Hepatic stellate cell (primary cell): ENCODE measurements at places on chromosomes 11 and 22.

DNA sequence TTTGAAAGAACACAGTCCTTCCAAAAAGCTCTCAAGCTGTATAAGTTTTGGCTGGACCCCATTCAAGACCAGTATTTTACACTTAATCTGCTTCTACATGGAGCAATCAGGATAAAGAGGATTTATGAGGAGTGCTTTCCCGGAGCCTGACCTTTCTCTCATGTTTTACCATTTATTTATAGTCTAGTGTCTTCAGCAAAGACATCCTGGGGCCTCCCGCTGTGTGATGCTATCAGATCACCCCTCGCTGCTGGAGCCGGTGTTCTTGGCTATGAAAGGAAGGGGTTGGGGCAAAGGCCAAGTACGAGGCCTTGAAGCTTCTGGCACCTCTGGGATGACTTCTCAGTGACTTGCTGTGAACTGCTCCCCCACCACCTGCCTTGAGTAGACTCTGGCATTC is 189.6 kb downstream of the ADAMTS15 start:
- DNase-seq = no peak

DNA sequence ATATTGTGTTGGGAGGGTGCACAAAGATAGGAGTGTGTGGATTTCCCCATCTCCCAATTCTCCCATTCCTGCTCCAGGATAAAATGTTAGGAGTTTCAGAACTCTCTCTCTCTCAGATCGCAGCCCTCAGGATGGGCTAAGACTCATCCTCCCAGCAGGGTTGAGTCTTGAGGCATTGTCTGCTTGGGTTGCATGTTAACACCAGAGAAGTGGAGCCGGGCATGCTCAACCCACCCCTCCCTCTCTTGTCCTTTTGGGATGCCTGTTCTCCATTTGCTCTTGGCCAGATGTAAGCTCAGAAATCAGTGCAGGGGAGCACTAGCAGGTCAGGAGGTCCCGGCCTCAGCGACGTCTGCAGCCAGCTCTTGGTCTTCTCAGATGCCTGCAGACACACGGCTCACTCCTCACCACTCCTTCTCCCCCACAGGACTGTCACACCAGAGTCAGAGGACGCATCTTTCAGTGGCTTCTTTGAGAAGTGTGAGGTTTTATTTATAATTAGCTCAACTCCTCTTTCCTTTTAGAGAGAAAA is 1456.5 kb downstream of the TBC1D22A start:
- DNase-seq = no peak

DNA sequence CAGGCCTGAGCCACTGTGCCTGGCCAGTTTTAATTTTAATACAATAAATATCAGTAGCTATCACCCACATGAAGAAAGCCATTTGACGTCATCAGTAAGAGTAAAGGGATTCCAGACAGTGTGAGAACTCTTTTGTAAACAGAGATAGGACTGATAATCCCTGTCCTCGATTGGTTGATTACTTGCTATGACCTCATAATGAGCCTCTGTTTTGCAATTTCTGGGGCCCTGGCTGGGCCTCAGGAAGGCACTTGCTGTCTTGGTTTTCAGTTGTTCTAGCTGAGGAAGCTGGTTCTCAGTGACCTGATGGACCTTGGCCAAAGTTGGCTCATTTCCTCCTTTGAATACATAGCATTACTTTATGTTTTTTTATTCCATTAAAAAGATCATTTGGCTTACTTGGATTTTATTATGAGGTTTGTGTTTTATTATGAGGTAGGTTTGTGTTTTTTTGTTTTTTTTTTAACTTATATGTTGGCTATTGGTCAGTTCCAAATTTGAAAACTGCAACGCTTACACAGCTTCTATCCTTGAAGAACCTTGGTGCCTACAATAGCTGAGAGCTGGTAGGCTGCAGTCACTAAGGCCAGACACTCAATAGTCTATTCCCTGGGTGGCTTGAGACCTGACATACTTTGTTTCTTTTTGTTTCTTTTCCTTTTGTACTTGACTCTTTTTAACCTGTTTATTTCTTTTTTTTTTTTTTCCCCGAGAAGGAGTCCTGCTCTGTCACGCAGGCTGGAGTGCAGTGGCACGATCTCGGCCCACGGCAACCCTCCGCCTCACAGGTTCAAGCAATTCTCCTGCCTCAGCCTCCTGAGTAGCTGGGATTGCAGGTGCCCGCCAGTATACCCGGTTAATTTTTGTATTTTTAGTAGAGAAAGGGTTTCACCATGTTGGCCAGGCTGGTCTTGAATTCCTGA is 20.0 kb downstream of the MARK2 start:
- no peak for DNase-seq

DNA sequence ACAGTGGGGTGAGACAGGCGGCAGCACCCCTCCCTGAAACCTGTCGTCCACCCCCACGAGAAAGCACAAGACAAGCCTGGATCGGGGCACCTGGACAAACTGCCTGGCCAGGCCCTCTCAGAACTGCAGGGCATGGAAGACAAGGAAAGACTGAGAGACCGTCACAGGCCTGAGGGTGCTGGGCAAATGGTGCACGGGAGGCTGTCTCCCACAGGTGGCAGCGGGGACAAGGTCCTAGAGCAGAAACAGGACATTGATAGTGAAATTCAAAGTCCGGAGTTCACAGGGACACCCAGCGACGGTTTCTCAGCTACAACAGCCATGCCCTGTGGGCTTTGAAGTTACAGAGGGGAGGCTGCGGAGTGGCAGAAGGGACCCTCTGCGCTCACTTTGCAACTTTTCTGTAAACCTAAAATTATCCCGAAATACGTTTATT is 20.6 kb downstream of the DRD4 start:
- no peak for DNase-seq
